ENCODE measurements at places on chromosomes 16 and 17.

GRCh38 chr16:35306915-35307314 lies 1847.5 kb downstream of the TP53TG3F start:
- no peak for DNase-seq

GRCh38 chr16:89847940-89848297 lies 19.6 kb downstream of the SPIRE2 start:
- no peak for DNase-seq

- no peak for DNase-seq
These were observed 3.5 kb upstream of the TLCD3A start for GRCh38 chr17:728911-729310.

DNA sequence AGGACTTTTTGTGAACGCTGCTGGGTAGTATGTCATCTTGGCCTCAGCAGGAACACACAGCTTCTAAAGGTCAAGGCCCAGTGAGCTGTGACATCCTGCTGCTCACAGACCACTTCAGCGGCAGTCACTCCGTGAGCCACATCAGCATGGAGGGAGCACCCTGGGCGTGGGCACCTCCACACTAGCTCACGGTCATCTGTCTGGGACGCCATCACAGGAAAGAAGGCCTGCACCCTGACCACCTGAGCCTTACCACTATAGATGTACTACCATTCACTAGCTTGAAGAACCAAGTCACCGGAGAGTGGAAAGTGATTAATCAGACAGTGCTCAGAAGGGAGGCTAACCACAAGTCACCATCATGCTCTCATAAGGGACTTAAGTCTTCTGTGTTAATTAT lies 3.3 kb downstream of the AXIN1 start:
- no peak for DNase-seq

DNA sequence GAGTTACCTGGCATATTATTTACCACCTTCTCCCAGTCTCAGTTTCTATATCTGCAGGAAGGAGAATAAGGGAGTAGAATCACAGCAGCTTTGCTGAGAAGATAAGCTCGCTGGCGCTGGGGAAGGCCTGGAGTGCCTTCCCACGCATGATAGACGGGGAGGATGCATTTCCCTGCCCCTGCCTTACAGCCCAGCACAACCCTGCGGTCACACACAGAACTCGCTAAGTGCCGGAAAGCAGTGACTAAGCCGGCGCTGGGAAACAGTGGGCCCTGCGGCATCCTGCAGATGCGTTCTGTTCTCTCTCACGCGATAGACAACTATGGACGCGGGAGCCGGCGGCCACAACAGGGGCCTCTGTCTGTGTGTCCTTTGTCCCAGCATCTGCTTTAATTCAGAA lies 4.8 kb downstream of the CA5A start:
- DNase-seq: no peak

DNA sequence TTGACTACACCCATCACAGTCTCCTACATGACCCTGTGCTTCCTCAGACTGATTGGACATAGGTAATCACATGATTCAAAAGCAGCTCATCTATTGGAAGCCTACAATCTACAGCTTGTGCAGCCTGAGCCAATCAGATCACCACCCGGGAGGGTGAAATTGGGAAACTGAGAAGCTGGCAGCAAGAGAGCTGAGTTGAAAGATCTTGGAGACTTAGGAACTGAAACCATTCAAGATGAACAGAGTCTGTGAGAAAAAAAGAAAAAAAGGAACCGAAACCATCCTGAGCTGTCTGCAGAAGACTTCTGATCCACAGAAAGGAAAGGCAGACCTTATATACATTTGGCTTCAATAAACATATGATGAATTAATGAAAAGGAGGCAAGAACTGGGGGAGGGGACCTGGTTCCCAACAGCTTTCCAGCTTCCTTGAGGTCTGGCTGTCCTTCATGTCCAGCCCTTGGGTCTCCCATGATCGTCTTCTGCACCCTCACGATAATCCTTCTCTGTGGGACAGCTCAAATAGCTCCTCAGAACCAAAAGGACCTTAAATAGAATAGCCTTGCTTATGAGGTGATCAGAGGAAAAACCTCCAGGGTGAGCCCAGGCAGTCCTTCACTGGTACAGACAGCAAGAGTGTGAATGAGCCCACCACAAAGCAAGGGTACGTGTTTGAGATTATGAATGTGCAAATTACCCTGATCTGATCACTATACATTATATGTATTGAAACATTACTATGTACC lies 32.6 kb downstream of the PLXDC1 start:
- DNase-seq: no peak

Measured in NCI-H1930 (cell line).